ENCODE measurements at places on chromosomes 2 and 18. TPM values are rescaled to one million over a fixed set of nuclear protein-coding genes. Genes with fewer than 3 reads are reported as not detected.

GRCh38 chr2:151853070-151853758 is 25.0 kb upstream of the ARL5A start:
- DNase-seq = no peak

- DNase-seq = no peak
Measured at GRCh38 chr2:177460973-177461585, 68.5 kb downstream of the AGPS start.

GRCh38 chr2:165427686-165428085 is 41.8 kb upstream of the CSRNP3 start:
- DNase-seq = no peak

DNA sequence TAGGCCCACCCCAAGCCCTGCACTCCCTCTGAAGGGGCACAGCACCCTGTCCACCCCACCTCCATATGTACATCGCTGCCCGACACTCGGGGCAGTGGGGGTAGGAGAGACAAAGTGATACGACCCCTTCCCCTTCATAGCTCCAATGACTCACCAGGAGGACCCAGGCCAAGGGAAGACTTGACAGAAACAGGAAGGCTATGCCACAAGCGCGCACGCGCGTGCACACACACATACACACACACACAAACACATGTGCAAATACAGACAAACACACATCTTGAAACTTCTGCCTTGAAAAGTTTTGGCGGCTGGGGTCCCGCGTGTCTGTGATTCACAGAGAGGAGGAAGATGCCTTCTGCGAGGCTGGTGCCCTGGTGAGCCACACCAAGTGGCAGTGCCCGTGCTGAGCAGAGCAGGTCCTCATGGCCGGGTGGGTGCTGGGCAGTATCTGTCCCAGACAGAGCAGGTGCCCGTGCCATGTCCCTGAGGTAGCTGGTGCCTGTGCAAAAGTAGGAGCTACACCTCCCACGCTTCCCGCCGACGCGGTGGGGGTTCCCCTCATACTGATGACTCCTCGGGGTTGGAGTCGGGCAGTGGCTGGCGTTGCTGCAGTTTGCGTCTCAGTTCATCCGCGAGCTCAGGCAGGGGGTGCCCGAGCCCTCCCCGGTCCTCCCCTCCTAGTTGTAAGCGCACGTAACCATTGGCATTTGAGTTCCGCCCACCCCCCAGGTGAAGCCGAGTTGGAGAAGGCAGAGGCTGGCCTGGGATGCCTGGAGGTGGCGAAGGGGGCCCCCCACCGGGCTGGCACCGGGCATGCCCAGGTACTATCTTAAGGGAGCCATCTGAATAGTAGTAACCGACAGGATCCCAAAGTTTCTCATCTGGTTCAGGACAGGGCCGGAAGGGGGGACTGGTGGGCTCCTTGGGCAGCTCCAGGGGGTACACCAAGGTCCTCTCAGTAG is 2.5 kb upstream of the ANKRD39 start:
- no peak for DNase-seq

DNA sequence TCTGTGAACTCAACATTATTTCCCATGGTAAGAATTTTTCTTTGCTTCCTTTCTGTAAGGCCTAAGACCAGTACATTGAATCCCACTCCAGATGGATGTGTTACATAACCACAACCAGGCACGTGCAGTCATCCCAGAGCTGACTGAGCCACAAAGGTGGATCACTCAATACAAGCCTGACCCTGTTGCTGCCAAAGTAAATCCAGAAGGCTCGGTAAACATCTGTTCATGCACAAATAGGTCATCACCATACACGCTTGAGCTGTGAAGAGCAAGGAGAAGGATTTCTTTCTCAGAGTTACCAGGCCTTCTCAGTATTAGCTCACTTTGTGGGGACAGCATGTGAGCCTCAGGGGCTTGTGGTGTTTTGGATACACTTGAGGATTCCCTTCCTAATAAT is 791.4 kb upstream of the FANCL start:
- no peak for DNase-seq

DNA sequence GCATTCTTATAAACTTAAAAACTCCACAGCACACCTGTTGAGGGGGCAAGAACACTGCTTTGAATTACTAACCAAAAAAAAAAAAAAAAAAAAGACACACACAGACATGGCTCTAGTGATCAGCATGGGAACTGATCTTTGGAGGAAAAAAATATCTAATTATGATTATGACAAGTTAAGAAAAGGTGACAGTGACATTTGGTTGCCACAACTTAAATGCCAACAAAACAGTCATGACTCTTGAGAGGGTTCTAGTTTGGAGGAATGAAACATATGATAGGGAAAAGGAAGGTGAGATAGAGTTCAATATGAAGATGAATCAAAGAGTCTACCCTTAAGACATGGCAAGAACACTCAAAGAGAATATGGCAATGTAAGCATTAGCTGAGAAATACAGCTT is 20.6 kb downstream of the USP37 start:
- DNase-seq = no peak

DNA sequence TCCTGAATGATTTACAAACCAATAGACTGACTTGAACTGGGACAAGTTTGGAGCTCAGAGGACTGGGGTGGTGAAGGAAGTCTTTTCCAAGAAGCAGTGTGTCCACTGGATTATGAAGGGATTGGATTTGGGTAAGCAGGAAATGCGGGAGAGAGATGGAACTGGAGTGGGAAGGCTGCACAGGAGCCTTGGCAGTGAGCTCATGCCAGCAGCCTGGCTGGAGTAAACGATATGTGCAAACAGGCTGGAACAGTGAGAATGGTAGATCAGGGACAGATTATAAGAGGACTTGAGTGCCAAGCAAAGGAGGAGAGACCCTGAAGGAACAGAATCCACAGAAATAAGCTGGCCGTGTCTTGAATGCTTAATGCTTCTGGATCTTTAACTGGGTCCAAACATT is 121.9 kb upstream of the GATA6 start:
- DNase-seq = no peak

- DNase-seq = no peak
Measured at GRCh38 chr2:54054271-54054670, 61.1 kb upstream of the ACYP2 start.

DNA sequence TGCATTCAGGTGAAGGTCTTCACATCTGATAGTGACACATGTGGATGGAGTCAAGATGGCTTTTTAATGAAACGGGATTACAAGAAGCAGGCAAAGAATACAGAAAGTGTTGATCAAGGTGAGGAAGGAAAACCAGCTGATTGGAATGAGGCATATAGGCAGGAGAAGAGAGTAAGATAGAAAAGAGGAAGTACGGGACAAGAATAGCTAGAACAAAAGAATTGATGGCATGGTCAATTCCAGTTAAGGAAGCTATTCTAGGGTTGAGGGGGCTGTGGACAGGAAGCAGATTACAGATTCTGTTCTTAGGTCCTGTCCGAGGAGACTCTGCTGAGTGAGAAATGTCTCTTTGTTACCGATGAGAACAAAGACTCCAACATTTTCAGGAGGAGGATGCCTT is 13.2 kb upstream of the NCK2 start:
- DNase-seq = no peak

DNA sequence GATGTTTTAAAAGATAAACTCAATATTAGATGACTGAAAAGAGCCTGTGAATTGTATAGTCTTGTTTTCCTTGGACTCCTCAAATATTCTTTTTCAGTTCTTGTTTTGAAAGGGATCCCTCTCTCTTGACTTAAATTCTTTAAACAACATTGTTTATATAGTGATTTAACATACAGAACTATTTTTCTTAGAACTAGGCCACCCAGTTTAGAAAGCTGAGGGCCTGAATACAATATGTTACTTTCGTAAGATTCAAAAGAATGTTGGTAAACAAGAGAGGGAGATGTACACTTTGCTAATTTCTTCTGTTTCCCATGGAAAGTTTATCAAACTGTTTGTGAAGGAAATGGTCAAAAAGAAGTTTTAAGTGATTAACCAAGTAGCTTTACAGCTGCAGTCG is 5.5 kb upstream of the TSPYL6 start:
- no peak for DNase-seq

DNA sequence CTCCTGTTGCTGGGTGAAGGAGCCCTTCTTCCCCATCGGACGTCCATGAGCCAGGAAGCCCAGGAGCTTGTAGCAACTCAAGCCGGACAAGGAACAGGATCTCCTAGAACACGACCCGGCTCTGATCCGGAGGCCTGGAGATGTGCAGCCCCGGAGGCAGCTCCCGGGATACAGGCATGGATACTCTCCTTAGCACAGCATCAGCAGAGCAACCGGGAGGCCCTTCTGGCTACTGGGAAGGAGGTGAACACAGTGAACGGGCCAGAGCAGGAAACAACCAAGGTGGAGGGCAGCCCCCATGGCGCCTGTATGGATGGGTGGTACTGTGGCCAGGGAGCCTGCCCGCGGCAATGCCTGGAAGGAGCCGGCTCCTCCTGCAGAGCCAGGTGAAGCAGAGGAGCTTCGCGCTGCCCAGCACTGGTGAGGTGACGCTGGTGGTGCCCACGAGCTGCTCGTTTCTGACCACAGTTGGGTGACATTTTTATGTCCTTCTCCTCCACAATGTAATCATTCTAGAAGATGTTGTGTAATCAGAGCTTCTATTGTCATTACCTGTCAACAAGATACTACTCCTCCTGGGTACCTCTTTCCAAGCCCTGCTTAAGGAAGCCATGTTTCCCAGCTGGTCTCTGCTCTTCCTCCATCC is 94.3 kb downstream of the TWIST2 start:
- DNase-seq = no peak

- no peak for DNase-seq
Measured at GRCh38 chr2:74221091-74221490, 22.7 kb downstream of the MTHFD2 start.

DNA sequence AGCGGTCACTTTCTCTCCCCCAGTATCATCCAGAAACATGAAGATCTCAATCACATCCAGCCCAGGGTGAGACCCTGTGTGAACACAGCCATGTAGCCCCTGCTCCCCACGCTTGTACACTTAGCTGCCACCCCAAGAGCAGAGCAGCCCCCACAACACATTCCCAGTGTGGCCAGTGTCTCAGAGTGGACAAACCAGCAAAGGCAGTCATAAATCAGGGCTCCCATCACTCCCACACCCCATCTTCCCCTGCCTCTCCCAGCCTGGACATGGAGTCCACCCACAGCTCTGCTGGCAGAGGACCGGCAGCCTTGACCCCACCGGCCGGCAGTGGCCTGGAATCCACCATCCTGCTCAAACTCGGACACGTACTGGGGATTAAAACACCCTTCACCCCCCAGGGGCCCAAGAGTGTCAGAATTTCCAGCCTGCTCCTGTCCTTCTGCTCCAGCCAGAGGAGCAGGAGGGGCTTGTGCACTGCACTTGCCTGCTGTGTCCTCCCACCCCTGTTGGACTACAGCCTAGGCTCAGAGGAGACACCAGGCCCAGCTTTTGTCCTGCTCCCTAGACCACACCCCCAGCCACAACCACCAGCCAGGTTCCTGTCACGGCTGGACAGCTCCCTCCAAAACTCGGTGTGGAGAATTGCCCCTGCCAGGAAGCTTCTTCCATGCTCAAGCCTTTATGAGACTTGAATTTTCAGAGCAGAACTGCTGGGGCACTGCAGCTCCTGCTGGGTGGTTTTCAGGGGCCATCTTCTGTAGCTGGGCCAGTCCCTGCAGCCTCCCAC is 206.1 kb downstream of the SMAD2 start:
- DNase-seq = no peak

DNA sequence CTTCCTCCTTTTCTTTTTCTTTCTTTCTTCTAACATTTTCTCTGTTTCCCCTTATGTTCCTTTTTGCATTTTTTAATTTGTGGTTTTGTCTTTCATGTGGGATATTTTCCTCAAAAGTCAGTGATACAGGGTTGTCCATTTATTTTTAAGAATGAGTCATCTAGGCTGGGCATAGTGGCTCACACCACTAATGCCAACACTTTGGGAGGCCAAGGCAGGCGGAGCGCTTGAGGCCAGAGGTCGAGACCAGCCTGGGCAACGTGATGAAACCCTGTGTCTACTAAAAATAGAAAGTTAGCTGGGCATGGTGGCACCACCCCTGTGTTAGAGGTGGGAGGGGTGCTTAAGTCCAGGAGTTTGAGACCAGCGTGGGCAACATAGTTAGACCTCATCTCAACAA is 35.8 kb downstream of the KATNAL2 start:
- DNase-seq = no peak

- no peak for DNase-seq
Measured at GRCh38 chr2:234643407-234643806, 146.5 kb upstream of the ARL4C start.

DNA sequence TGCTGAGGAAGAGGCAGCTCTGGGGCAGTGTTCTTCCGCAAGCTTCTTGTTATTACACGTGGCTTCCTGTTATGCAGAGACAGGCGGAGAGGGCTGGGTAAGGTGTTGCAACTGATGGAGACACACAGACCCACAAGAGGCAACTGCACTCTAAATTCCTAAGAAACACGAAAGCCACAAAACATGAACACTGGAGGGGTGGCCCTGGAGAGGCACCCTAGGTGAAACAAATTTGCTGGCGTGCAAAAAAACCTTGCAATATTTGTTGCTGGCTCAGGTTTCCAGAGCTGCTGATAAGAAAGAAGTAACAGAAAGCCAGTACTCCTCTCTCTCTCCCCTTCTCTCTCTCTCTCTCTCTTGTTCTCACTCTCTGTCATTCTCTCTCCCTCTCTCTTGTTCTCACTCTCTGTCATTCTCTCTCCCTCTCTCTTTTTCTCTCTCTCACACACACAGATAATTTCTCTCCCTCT is 31.8 kb downstream of the ARHGAP25 start:
- DNase-seq = peak; percentile 43

DNA sequence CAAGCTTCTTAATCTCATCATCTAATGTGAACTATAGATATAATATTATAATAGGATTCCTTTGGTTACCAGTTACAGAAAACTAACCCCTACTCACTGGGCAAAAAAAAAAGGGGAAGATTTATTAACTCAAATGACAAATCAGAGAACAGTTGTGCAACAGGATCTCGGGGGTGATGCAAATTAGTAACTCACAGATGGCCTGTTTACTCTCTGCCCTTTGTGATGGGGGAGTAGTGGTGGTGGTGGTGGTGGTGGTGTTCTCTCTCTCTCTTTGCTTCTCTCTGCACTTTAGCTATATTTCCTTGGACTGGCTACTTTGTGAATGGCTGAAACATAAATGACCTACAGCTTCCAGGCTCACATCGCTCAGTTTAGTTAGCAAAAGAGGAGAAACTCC is 59.0 kb downstream of the TMEM247 start:
- peak; percentile 53 for DNase-seq

DNA sequence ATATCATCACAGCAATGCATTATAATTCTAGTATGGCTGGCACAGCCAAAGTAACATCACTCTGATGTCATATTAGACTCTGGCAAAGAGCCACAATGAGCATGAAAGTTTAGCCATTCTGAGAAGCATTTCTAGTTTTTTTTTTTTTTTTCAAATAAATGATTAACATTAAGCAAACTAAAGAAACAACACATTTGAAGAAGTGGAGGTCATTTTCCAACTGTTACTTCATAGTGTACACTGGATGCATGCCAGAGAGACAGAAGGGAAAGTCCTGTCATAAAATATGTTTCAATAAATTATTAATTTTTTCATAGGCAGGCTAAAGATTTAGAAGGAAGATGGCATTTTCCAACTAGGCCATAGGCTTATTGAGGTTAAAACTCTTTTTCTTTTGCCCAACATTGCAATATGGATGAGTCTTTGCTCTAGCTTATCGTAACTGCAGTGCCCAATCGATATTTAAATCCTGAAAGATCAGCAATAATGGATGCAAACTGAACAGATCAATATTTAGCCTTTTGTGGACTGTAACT is 1630.4 kb upstream of the ACVR2A start:
- DNase-seq = no peak

- DNase-seq = no peak
Measured at GRCh38 chr2:6784291-6784690, 81.4 kb downstream of the CMPK2 start.

Gene RANBP2
- polyA plus RNA-seq = 17.7 TPM

Gene OST4
- polyA plus RNA-seq = 602 TPM

Gene MCFD2
- polyA plus RNA-seq = 515 TPM
